GDM1 (cell line): ENCODE measurements at places on chromosomes 12 and 14.
A peak's percentile ranks its signal among the peaks of the same experiment; 100 is the strongest.

DNA sequence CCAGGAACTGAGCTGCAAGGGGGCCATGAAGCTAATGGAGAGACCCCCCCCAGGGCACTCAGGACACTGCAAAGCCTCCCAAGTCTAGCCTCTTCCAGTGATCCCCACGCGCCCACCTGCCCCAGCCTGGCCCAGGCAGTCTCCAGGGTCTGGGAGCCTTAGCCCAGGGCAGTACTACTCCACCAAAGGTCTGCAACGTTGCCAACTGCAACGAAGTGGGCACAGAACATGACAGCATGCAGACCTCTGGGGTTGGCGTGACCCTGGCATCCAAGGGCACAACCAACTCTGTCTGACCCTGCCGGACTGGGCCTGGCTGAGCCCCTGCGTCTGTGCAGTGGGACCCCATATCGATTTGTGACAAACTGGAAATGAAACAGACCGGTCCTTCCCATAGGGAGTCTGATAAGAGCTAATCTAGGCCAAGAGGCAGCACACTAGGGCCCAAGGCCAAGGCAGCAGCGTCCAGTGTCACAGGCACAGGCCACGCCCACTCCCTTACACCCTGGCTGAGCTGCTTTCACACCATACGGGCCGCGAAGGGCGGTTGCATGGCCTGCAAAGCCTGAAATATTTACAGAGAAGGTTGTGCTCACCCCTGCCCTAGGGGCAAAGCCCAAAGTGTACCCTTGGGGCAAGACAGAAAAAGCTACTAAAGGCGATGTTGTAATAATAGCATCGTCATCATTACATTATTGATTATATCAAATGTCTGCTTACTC lies 76.7 kb downstream of the NCOR2 start:
- no peak for DNase-seq

DNA sequence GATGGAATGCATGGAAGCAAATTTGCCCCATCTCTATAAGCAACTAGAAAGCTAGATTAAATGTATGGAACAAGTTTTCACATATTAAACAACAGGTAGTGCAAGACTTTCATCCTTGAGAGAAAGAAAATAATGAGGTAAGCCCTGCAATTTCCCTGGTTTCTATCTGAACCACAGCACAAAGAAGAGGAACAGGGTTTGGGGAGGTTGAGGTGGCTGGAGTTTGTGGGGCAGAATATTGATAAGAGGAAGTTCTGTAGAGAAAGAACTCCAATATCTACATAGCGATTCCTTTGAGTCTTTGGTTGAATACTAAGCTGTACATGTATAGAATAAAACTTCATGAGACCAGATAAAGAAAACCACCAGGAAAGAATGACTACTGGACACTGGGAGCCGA lies 96.3 kb upstream of the CCND2 start:
- DNase-seq: peak; percentile 31

DNA sequence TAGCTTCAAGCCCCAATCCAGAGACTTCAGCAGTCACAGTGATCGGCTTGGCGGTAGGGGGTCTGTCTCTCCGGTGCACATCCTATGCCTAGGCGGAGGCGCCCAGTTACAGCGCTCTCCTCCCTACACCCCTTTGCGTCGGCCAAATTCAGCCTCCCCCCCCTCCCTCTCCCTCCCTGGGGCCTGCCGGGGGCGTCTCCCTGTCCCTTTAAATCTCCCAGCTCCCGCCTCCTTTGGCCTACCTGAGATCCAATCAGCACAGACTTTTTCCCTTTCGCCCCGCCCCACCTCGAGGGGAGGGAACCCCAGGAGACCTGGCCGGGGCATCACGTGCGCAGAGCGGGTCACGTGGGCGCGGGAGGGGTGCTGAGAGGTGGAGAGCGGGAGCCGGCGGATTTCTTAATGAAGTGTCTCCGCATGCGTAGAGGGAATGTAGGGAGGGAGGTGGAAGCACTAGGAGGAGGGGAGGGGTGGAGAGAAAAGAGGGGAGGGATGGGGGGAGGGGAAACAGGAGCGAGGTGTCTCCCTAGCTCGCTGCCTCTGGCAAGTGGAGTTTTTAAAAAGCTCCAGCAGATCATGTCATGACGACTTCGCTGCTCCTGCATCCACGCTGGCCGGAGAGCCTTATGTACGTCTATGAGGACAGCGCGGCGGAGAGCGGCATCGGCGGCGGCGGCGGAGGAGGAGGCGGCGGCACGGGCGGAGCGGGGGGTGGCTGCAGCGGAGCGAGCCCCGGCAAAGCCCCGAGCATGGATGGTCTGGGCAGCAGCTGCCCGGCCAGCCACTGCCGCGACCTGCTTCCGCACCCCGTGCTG lies at the start of gene HOXC13:
Gene HOXC13 (plus strand): TSS at position 506 of the 815 bp plus-strand sequence. CDS start 76 bp downstream, at position 582.
- DNase-seq: no peak

DNA sequence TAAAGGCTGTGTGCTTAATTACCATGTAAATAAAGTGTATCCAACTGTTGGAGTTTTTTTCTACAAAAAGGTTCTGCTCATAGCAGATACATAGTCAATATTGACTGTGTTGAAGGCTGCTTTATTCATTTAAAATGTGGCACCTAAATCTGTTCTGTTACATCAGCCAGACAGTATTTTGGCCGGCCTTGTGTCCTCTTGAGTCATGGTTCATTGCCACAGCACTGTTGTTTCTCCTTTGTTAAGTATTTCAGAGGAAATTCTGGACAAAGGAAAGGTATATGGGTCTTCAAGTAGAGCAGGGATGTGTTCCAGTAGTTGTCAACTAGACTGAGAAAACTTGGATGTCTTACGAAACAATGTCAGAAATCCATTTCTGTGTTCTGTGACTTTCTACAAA lies 95.5 kb downstream of the SLC38A6 start:
- DNase-seq: no peak

DNA sequence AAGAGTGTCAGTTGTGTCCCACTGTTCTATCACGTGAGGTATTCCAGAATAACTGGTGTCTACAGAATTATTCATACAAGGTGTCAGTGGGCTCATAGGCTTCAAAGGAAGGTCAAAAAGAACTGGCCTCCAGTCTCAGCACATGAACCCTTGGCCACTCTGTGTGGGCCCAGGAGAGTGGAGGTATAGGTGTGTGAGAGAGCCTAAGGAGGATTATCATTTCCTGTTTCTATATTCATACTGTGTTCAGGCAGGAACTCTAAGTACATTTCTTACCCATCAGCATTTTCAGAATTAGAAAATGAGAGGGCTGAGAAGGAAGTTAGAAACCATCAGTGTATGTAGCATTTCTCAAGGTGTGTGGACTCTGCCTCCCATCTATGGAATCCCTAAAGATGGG lies 87.0 kb downstream of the BTG1 start:
- DNase-seq: no peak
